ENCODE measurements at places on chromosomes 7 and 10.

GRCh38 chr7:108384716-108385483 is 71.3 kb downstream of the NRCAM start:
- DNase-seq, result no peak

GRCh38 chr10:78025685-78026364 is 3.5 kb downstream of the POLR3A start:
- DNase-seq, result no peak

- DNase-seq, result no peak
Measured at GRCh38 chr7:44772440-44772839, 23.8 kb downstream of the ZMIZ2 start.

GRCh38 chr7:104156842-104157277 is 51.0 kb downstream of the ORC5 start:
- no peak for DNase-seq

DNA sequence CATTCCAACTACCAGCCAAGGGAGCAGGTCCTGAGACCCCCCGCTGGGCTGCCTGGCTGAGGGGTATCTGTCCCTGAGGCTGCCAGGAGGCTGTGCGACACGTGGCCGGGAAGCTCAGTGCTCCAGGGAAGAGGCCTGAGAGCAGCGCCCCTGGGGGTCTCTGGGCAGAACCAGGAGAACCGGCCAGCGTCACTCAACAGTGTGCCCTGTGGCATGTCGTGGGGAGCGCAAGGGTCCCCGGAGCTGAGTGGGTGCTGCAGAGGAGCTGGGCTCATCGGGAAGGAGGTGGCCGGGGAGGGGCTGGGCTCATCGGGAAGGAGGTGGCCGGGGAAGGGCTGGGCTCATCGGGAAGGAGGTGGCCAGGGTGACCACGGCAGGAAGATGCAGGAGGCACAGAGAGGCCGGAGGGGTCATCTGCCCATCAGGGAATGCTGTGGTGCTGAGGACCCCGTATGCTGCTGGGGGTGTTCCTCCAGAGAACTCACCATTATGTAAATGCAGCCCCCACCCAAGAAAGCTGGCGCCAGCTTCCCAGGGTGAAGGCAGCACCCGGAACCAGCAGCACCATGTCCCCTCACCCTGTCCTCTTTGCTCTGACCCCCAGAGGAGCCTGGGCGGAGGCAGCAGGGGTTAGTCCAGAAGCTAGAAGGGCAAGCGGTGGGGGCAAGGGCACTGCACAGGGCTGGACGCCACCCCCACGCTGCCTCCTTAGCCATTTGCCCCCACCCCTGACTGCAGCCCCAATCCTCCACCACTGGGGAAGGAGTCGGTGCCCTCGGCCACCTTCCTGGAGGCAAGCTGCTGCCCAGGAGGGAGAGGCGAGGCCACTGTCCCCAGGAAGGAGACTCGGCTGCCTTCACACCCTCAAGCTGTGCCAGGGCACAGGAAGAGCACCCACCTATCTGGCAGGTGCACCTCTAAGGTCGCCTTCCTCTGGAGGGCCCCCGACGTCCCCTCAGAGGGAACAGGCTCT is 33.3 kb downstream of the CALML3 start:
- peak; percentile 46 for DNase-seq

GRCh38 chr10:63670291-63670898 is 149.2 kb downstream of the REEP3 start:
- no peak for DNase-seq

Measured in left forelimb (tissue), 1 donor.